CD4-positive, alpha-beta T cell treated with Interleukin-10 for 1 hour (primary cell): ENCODE measurements at places on chromosomes 1 and 21.

- DNase-seq = no peak
Observed at GRCh38 chr1:24415910-24416665, 486 bp downstream of the NIPAL3 start.

- DNase-seq = no peak
Observed at GRCh38 chr1:230661976-230662375, 19.7 kb downstream of the COG2 start.

- DNase-seq = no peak
Observed at GRCh38 chr1:37423810-37424209, 50.6 kb upstream of the ZC3H12A start.

- DNase-seq = no peak
Observed at GRCh38 chr1:208223136-208223535, 21.0 kb downstream of the PLXNA2 start.

DNA sequence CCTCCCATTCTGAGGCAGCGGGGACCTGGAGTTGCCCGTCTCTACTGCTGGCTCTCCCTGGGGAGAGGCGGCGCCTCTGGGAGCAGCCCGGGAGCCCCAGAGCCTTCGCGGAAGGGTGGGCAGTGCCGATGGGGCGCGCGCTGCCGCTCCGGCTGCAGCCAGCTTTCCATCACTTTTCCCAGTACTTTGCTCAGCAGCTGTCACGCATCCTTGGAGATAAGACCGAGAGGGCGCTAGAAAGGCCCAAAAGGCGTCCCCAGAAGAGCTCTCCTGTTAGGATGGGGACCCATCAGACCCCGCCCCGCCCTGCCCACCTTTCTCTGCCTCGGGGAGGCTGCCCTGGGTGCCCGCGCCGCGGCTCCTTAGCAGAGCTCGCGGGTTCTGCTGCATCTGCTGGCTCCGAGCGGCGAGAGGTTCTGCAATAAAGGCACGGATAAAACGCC, 534 bp downstream of the KCNH1 start:
- DNase-seq = peak; percentile 14
